ENCODE measurements at places on chromosomes 4 and X. TPM values are rescaled to one million over a fixed set of nuclear protein-coding genes. Genes with fewer than 3 reads are reported as not detected.

DNA sequence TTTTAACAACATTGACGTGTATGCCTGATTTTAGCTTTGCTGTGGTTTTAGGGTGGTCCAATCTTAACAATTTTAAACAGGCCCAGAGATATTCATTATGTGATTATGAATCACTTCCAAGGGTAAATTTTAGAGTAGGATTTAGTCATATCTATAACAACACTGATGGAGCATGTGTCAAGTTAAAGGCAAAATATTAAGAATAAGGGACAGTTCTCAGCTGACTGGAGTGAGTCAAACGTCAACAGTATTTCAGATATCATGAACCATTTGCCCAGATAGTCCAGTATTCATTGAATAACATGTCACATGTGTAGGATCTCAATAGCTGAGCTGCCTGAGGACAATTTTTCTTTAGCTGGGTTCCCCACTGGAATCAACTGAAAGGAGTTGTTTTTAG, 61.3 kb upstream of the VCX2 start:
- no peak for DNase-seq
- H3K27me3 ChIP-seq: no peaks in the 10 kb centered on the region
- H3K27ac ChIP-seq: no peak overlapping the region
- no peak overlapping the region for H3K4me3 ChIP-seq
- no peaks in the 10 kb centered on the region for H3K36me3 ChIP-seq

Gene UGDH
- 11.7 TPM for total RNA-seq

GRCh38 chrX:7220121-7220520, 72.2 kb upstream of the PUDP start:
- DNase-seq: no peak
- no peaks in the 10 kb centered on the region for H3K4me1 ChIP-seq
- no peak overlapping the region for H3K27ac ChIP-seq
- H3K27me3 ChIP-seq: no peaks in the 10 kb centered on the region
- no peaks in the 10 kb centered on the region for H3K36me3 ChIP-seq
- no peak overlapping the region for H3K4me3 ChIP-seq

DNA sequence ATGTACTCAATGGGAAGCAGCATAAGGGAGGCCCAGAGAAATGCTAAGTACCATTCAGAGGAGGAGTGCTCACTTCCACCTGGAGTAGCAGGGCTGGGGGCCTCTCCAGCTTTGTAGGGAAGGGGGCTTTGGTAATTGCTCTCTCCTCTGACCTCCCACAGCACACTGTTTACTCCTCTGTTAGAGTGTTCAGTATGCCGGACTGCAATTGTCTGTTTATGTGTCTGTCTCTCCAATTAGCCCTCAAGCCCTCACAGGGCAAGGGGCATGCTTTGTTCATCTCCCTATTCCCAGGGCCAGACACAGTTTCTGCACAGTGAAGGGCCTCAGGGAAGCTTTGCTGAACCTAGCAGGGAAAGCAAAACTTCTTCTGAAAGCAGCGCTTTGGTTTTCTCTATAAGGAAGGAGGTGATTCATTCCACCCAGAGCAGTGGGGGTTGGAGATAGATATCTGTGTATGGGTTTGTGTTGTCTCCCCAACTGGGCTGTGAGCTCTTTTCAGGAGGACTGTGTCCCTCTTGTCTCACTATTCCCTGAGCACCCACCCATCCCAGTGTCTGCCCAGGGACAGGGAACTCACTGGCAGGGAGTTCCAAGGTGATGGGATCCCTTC, 50.0 kb upstream of the VMA21 start:
- H3K36me3 ChIP-seq: no peaks in the 10 kb centered on the region
- no peak overlapping the region for H3K4me3 ChIP-seq
- peaks cover 8% of the 10 kb centered on the region for H3K27me3 ChIP-seq
- H3K4me1 ChIP-seq: no peaks in the 10 kb centered on the region
- DNase-seq: no peak

Gene RFC1
- total RNA-seq: 79.6 TPM

DNA sequence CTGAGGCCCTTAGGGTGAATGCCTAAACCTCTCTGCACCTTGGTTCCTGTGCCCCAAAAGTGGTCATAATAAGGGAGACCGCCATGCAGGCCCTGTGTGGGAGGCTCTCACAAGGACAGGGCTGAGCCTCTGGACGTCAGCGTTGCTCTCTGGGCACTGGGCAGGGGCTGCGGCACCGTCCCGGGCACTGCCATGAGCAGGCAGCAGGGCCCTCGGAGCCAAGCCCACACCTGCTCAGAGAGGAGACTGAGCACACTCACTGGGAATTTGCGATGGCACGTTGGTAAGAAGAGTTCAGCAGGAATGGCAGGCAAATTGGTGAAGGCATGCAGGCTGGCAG, 123.4 kb downstream of the HMX1 start:
- no peak overlapping the region for H3K27ac ChIP-seq
- H3K27me3 ChIP-seq: no peaks in the 10 kb centered on the region
- H3K36me3 ChIP-seq: no peaks in the 10 kb centered on the region

DNA sequence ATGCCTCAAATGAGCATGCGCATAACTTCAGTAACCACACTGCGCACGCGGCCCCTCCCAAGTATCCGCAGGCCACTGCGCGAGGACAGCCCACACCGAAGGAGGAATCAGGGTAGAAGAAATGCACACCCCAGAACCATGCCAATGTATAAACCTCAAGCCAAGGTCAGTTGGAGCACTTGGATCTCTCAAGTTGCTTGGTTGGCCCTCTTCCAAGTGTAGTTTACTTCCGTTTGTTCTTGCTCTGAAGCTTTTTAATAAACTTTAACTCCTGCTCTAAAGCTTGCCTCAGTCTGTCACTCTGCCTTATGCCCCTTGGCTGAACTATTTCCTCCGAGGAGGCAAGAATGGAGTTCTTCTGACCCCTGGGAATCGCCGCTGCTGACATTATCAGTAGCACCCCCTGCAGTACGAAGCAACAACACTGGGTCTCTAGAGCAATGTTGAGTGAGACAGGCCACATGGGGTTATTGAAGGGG, 22.0 kb upstream of the SPINK2 start:
- H3K27ac ChIP-seq: no peak overlapping the region
- no peak overlapping the region for H3K4me3 ChIP-seq
- H3K27me3 ChIP-seq: no peaks in the 10 kb centered on the region
- no peaks in the 10 kb centered on the region for H3K36me3 ChIP-seq
- no peak for DNase-seq
- H3K4me1 ChIP-seq: no peaks in the 10 kb centered on the region
